ENCODE measurements at places on chromosomes 7 and 10.
A peak's percentile ranks its signal among the peaks of the same experiment; 100 is the strongest.

DNA sequence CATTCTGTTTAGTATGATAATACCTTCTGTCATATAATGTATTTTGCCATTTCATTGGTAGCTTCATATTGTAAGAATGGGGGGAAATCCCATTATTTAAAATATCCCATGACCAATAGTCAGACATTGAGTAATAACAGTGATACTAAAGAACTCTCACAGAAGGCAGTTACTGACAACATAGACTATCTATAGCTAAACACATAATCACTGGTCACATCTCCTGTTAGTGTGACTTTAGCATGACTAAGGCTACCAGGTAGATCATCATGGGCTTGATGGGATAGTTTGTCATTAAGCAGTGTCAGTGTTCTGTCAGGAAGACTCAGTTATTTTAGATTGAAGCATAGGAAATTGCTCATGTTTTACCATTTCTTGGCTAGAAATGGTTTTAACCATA is 16.4 kb downstream of the OPN1SW start:
- DNase-seq = no peak

- no peak for DNase-seq
Measured at GRCh38 chr10:98242823-98243222, 25.2 kb downstream of the LOXL4 start.

DNA sequence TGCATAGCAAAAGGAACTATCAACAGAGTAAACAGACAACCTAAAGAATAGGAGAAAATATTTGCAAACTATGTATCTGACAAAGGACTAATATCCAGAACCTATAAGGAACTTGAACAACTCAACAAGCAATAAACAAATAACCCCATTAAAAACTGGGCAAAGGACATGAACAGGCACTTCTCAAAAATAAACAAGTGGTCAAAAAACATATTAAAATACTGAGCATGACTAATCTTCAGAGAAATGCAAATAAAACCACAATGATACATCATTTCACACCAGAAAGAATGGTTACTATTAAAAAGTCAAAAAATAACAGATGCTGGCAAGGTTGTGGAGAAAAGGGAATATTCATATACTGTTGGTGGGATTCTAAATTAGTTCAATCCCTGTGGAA is 17.1 kb downstream of the MAGI2 start:
- no peak for DNase-seq

DNA sequence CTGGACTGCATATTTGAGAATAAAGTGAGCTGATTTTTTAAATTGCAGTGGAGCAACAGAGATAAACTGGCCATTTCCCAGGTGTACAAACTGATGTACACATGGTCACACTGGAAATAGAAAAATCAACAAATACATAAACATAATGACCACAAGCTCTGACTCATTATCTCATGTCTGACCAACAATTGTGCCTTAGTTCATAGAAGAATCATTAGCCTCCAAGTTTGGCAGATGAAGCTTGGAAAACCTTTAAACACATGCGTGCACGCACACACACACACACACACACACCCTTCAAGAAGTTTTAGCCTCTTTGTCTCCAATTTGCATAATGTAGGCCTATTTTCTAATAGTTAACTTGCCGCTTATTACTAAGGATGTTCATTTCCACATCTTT is 308.9 kb upstream of the POM121L12 start:
- DNase-seq = no peak

DNA sequence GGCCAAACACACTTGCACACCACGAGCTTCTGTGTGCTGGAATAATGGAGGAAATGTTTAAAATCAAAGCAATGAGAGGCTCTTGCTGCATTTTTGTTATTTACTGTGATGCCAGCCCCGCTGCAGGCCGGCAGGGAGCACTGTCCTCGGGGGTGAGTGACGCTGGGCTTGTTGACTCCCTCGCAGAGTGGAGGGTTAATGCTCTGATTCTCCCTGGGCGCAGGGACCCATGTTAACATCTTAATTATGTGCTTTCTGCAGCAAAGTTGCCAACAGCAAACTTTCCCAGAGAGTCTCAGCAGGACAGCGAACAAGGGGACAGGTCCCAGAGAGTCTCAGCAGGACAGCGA is 22.9 kb downstream of the SCART1 start:
- DNase-seq = no peak

DNA sequence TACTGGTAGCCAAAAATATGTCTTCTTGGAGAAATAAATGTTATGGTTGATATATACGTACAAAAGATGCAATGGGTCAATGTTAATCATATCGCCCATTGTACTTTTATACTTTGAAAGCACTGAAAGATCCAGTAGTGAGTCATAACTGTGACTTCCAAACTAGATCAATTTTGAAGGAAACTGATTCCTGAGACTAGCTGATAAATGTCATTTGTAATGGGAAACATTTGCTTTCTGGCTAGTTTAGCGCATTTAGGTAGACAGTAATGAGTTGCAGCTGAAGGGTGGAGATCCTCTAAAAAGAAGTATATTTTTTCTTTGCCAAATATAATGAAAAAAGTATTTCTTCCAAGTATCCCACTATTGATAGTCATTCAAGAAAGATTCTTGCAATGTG is 53.5 kb upstream of the ARHGAP21 start:
- DNase-seq = no peak

DNA sequence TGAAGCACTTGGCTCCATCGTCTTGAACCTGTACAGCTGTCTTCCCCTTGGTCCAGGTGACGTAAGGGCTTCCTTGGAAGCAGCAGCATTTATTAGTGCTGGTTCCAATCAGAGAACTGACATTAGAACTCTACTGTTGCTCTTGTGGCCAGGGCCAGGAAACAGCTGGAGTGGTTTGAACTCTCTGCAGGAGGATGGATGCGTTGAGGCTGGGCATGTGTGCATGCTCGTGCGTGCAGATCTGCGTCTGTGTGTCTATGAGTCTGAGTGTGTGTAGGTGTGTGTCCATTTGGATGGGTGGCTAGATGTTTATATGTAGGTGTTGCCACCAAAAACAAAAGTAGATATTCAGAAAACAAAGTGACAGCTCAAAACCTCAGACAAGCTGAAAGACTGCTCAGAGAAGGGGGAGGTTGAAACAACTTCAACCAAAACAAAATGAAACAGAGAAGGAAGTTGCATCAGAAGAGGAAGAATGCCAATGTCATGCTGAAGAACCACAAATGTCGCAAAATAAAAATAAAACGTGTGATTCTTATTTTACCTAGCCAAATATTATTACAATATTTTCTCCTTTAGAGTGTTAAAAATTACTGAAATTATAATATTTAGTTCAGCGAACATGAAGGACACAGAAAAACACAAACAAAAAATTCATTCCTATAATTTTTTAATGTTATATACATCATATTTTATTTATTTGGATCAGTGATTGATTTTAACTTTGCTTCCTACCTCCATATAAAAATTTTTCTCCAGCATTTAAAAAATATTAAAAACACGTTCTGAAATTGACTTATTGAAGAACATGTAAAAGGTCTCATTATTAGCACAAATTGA is 96.1 kb upstream of the MKLN1 start:
- DNase-seq = peak; percentile 80

DNA sequence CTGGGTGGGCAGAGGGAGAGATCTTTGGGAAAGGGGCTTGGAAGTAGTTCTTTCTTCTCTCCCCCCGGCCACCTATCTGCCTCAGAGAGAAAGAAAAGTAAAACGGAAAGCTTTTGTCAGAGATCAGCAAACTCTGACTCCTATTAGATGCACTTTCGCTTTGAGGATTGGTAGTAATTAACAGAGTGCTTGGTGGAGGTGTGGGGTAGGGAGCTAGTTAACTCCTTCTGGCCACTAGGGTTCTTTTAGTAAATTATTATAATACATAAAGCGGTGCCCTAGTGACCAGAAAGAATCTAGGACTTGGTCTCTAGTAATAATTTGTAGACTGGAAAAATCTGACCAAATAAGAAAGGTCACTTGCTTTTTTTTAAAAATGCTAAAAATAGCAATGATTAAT is 54.6 kb downstream of the CPVL start:
- DNase-seq = no peak

DNA sequence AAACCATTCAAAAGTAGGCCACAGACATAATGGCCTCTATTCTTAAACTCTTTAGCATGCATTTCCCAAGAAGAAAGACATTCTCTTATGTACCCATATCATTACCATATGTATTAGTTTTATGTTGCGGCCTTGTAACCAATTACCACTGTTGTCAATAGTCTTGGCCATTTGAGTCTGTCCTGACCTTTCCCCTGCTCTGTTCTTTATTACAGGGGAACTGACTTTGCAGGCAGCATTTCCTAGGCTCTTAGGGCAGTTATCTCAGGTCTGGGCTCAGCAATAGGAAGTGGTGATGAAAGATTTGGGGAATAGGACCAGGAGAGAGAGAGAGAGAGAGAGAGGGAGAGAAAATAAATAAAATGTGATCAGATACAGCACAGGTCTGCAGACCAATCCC is 194.5 kb upstream of the LRGUK start:
- DNase-seq = no peak

DNA sequence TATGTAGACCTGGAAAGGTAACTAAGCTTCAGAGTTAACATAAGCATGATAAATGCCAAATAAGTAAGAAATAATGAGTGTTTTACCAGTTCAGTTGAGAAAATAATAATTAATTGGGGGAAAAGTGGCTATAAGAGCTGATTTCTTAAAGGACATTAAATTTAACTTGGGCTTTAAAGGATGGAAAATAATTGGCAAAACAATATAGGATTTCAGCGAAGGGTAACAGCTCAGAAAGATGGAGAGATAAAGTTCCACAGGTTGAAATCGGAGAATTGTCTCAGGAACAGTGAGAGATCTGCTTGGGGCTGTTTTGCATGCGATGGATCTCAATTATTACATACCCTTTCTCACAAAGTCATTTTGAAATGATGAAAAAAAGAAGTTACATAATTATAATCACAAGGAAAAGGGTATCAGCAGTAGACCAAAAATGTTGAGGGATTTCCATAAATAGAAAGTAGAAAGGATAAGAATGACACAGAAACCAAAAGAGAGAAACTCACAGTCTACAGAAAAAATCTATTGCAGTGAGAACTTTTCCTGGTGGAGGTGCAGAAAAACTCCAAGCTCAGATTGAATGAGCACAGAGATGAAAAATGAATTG is 40.1 kb upstream of the ITGB8 start:
- DNase-seq = no peak

DNA sequence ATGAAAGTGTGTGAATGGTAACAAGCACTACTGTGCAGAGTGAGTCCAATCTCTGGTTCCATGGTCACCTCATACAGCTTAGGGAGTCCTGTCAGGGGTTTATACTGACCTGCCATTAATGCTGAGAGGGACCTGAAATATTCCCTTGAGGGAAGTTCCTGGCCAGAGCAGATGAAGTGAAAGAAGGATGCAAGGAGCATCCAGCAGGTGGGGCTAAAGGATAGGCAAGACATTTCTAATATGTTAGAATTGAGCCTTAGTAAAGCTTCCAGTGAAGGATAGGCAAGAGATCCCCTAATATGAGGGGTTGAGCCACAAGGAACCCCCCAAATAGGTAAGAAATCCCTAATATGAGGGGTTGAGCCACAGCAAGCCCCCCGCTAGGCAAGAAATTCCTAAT is 25.5 kb upstream of the FAM221A start:
- DNase-seq = no peak

- no peak for DNase-seq
Measured at GRCh38 chr7:155210356-155210755, 87.3 kb upstream of the INSIG1 start.

DNA sequence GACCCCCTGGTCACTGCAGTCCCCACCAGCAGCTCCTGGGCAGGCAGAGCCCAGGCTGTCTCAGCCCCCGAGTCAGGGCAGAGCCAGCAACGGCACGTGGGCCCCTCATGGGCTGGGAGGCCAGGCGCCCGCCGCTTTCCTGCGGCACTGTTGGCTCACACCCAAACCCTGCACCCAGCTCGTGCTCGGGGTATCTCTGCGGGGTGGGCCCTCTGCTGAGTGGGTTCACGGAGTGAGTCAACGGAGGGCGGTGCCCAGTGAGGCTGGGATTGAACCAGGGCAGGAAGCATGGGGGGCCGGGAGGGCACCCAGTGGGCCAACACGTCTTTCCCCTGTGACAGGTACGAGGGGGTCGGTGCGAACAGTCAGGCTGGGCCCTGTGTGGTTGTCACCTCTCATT is 28.9 kb downstream of the ADAP1 start:
- peak; percentile 74 for DNase-seq

DNA sequence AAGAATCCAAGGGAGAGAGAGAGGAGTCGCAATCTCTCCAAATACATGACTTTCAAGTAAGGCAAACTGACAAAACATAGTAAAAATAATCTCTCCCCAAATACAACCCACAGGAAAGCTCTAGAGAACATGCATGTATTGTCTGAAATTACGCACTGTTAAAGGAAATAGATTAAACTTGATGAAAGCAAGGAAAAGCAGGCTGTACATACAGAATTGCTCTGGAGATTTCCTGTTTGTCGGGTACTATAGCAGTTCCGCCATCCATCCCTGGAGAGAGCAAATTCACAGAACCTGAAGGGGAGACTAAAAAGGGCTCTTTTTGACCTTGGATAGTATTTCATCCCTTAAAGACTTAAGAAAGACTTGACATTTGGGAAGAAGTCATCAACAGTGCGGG is 170.2 kb upstream of the BET1 start:
- DNase-seq = no peak

GRCh38 chr10:122140941-122141623 is 130.0 kb upstream of the BTBD16 start:
- DNase-seq = peak; percentile 93

DNA sequence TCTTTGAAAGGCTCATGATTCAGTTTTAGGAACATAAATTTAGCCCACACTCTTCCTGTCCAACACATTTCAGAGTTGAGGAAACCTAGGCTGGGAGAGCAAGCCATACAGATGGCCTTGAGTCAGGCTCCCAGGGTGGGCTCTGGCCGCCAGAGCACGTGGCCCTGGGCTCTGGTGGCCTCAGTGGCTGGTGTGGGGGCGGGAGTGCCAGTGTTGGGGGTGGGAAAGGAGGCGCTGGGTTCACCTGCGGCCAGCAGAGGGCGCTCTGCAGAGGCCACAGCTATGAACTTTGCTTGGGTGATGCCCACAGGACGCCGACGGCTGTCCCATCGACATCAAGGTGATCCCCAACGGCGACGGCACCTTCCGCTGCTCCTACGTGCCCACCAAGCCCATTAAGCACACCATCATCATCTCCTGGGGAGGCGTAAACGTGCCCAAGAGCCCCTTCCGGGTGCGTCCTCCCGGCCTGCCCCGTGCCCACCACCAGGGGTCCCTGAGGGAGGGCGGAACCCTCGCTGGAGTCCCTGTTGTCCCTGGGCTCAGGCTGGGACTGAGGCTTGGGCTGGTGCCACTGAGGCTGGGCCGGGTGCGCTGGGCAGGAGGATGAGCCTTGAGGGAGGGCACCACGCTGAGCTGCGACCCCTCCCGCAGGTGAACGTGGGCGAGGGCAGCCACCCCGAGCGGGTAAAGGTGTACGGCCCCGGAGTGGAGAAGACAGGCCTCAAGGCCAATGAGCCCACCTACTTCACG is 11.9 kb downstream of the FLNC start:
- peak; percentile 83 for DNase-seq

- peak; percentile 57 for DNase-seq
Measured at GRCh38 chr10:118978316-118978997, 51.1 kb upstream of the NANOS1 start.

All from cardiac septum (tissue), 1 donor.